Stimulated activated CD4-positive, alpha-beta T cell treated with anti-CD3 and anti-CD28 coated beads, TNF-alpha, amount 100 ng/mL, for 4 hours (primary cell): ENCODE measurements at places on chromosomes 7 and 10.

DNA sequence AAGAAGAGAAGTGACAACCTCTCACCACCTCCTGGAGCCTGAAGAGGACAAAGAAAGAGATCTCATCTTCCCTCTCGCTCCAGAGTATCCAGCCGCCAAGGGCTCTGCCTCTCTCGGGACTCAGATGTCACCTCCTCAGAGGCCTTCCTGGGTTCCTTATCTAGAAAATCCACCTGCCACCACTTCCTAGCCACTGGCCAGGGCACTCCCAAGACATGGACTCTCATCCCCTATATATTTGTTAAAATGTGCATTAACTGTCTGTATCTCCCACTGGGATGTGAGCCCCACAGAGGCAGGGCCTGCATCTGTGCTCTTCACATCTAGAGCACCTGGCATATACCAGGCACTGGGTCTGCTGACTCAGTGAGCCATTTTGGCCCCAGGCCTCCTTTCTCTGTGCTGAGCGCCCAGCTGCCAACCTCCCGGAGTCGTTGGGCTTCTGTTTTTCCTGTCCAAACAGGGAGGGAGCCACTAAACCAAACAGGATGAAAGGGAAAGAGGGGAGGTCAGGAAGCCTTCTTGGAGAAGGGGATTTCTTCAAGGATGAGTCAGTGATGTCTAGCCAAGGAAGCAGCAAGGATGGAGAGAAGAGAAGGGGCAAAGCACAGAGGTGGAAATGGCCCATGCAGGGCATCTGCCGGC lies 58.9 kb downstream of the KCNMA1 start:
- DNase-seq: no peak

DNA sequence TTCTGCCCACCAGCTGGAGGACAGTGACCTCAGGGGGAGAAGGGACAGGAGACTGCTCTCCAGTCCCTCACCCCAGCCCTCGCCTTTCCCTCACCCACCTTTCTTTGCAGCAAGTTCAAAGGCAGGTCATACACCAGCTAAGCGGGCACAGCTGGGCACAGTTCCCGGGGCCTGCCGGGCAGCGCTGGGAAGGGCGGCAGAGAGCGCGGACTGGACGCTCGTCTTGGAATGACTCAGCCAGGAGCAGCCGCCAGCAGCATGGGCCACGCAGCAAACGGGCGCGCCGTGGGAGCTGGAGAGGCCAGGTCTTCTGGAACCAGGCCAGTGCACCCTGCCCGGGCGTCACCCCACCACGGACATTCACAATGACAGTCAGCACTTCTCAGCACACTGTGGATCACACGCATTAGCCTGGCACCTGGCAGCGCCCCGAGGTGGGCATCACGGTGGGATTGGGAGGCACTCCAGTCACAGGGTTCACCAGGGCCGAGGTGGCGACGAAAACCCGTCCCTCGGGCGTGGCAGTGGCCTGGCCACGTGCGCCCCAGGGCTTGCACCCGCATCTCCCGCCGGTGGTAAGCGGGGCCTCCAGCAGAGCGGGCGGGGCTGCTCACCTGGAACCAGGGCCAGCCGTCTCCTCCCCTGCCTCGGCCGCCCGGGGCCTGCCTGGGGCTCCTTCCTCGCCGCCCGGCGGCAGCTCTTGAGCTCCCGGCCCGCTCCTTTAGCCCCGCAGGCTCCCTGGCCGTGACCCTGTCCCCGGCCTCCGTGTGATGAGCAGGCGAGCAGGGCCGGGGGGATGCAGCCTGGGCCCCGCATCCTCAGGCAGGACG lies 29.0 kb upstream of the WDFY4 start:
- no peak for DNase-seq

- no peak for DNase-seq
These were observed 1.4 kb downstream of the RBP3 start for GRCh38 chr10:47349516-47349915.

- DNase-seq: no peak
These were observed 16.1 kb downstream of the USP6NL start for GRCh38 chr10:11595395-11595692.

- no peak for DNase-seq
These were observed 95.2 kb upstream of the STK17A start for GRCh38 chr7:43487731-43488073.

GRCh38 chr10:132475086-132475485 lies 62.5 kb upstream of the INPP5A start:
- DNase-seq: no peak

DNA sequence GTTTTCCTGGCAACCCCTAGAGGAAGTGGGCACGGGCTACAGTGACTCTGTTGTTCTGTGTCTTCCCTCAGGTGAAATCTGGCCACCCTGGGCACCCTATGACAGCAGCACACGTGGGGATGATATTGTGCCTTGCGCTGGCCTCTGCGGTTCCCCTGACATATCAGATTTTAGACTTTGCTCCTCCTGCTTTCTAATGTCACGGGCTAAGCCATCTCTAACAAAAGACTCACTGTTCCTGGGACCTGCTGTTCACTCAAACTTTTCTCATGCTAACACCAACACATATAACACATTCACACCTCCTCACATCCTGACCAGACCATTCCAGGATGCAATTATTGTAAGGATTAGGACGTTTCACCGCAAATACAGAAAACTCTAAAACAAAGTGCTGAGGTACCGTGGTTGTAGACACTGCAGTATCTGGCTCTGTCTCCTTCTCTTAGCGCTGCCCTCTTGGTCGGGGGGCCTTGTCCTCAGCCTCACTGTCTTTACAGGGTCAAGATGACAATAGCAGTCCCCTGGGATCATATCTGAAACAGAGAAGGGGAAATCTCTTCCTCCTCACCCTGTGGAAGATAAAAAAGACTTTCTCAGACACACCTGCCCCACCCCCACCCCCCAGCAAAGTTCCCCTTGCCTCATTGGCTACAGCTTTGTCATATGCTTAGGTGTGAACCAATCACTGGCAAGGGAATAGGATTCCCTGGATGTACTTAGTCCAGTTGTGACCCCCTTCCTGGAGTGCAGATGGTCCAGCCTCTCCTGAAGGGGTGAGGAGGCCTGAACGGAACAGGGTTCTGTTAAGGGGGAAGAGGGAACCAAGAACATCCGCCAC lies 14.1 kb downstream of the CHN2 start:
- DNase-seq: no peak

- DNase-seq: no peak
These were observed at the start of gene HGF for GRCh38 chr7:81769891-81770727. HGF (minus strand) TSS chr7:81770047; CDS start chr7:81769971, 76 bp downstream.

GRCh38 chr10:1620803-1621202 lies 116.5 kb downstream of the ADARB2 start:
- no peak for DNase-seq

DNA sequence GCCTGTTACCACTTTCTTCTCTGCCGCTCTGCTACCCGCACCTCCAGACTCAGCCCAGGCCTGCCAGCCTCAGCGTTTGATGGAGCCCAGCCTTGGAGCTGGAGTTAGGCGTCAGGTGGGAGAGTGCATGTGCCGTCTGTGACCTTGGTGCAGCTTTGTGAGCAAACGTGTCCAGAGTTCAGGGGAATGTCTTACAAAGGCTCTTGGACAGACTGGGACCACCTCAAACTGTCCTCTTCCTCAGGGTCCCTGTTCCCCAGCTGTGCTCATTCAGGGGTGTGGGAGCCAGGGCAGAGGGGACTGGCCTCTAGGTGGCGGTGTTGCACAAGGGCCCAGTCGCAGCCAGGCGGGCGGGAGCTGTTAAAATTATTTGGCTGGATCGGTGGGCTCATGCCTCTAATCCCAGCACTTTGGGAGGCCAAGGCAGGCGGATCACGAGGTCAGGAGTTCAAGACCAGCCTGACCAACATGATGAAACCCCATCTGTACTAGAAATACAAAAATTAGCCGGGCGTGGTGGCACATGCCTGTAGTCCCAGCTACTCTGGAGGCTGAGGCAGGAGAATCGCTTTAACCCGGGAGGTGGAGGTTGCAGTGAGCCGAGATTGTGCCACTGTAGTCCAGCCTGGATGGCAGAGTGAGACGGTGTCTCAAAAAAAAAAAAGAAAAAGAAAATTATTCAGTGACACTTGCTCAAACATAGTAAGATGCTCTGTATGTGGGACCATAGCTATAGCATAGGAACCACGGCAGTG lies 89.2 kb downstream of the ADCY1 start:
- DNase-seq: no peak

GRCh38 chr10:49149881-49150280 lies 16.1 kb upstream of the FAM170B start:
- no peak for DNase-seq

- no peak for DNase-seq
These were observed 135.5 kb upstream of the FRMD4A start for GRCh38 chr10:14466257-14466656.

DNA sequence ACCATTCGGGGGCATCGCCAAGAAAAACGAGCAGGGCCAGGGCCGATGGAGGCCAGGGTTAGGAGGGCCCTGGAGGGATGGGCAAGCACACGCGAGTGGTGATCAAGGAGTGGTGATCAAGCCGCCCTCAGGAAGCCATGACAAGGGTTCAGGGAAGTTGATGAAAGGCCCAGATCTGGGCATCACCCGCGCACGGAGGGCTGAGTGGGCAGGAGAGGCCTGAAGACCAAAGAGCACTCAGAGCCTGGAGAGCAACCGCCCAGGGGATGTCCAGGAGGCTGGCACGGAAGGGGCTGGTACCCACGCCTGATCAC lies 114.6 kb downstream of the WDR37 start:
- DNase-seq: no peak

GRCh38 chr10:116112232-116113231 lies 160.5 kb downstream of the GFRA1 start:
- DNase-seq: no peak

DNA sequence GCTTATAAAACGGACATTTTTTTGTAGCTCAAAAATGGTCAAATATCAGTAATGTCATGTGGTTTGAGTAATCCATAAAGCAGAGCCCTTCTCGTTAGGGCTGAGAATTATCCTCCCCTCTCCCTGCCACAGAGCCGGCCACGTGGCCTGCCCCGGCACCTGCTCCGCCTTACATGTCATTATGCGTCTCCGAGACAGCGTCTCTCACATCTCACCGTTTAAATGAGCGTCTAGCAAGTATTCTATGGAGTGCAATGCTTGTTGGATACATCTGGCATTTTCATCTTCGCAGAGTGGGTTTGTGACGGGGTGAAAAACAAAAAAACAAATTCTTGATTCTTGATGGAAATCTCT lies 86.1 kb downstream of the CUX1 start:
- DNase-seq: no peak

- peak; percentile 65 for DNase-seq
These were observed 53.8 kb downstream of the WDR37 start for GRCh38 chr10:1109795-1110673.

GRCh38 chr10:103193107-103193819 lies at the start of gene NT5C2:
NT5C2 (minus strand) TSS chr10:103193272; CDS start chr10:103174958, 18,314 bp downstream.
- DNase-seq: peak; percentile 73

DNA sequence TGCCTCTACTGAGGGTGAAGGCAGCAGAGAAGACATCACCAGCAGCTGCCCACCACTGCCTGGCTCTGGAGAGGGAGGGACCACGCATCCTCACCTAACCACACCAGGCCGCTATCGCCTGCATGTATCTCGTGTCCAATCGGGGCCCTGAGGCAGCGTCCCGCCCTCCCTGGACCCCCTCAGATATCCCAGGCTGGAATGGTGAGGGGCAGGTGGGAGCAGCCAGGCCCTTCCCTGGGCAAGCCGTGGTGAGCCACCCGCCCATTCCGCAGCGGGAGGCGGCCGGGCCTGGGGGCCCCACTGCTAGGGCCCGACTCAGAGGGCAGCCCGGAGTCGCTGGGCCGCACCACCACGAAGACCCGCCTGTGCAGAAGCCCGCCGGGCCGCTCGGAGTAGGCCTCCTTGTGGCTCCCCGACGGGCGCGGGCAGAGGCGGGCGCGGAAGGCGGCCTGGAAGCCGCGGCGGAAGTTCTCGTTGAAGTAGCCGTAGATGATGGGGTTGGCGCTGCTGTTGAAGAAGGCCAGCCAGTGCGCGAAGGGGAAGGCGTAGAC lies 21.6 kb upstream of the PPA1 start:
- DNase-seq: no peak

DNA sequence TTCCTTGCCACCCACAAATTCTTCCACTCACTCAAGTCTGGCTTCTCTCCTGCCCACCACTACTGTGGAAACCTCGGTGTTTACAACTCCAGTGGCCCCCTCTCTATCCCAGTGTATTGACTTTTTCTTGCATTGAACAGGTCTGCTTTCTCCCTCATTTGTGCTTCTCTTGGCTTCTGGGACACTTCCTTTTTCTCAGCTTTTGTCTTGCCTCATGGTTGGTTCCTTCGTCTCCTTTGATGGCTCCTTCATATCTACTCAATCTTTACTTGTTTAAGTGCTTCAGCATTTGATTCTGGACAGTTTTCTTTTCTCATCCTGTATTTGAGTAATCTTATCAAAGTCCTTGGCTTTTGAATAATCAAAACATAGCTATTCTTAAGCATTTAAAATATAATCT lies 35.9 kb upstream of the FAM3C start:
- DNase-seq: no peak

GRCh38 chr10:52215745-52216361 lies 98.2 kb upstream of the DKK1 start:
- DNase-seq: peak; percentile 9

GRCh38 chr7:20647908-20648776 lies 32.7 kb downstream of the ABCB5 start:
- DNase-seq: no peak

- DNase-seq: no peak
These were observed 5.8 kb downstream of the FLNC start for GRCh38 chr7:128835790-128836641.

- no peak for DNase-seq
These were observed 56.4 kb downstream of the BBS9 start for GRCh38 chr7:33185786-33186185.

DNA sequence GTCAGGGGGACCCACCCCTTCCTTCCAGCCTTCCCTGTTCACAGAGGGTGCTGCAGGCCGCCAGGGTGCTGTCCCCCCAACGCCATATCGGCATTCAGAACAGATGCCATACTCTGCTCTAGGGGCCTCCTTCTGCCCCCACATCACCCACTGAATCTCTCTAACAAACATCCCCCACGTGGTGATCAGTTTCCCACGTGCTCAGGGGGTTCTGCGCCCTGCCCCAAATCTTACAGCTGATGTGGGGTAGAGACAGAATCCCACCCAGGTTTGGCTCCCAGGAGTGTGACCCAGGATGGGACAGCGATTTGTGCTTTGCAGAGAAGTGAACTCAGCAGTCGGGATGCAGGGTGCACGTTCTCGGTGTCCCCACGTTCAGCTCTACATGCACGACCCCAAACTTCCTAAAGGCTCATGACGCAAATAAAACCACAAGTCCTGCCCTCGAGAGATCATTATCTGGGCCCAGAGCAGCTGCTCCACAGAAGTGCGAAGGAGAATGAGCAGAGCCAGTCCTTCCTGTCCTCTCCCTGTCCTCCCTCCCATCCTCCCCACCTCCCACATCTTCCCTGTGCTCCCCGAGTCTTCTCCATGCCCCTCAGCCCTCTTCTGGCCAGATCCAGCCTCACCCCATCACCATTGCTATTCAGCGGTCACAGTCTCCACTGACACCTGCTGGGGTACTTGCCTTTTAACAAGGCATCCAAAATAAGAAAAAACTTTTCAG lies 423.4 kb downstream of the DNAJB6 start:
- DNase-seq: no peak

DNA sequence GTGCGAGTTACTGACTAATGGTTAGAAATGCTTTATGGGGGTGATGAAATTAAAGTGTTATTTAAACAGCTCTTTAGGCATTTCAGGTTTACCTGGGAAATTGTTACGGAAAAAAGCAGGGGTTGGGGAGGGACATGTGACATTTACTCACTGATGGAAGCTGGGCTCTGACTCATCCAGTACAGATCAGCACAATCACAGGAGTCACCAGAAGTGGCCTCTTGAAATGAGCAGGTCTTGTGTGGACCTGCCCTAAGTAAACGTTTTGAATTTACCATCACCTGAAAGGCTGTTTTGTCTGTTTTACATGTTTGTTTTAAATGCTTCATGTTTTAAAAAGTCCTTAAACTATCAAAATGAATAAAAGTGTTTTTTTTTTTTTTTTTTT lies 2.3 kb downstream of the GLRX3 start:
- DNase-seq: no peak

GRCh38 chr7:31892099-31892829 lies 177.9 kb downstream of the PDE1C start:
- DNase-seq: no peak
